Stimulated activated CD4-positive, alpha-beta T cell treated with anti-CD3 and anti-CD28 coated beads, Interleukin-2, amount 100 ng/mL, for 24 hours (primary cell): ENCODE measurements at places on chromosomes 4 and X.

GRCh38 chr4:155629183-155629825, 37.3 kb upstream of the GUCY1A1 start:
- DNase-seq = no peak

DNA sequence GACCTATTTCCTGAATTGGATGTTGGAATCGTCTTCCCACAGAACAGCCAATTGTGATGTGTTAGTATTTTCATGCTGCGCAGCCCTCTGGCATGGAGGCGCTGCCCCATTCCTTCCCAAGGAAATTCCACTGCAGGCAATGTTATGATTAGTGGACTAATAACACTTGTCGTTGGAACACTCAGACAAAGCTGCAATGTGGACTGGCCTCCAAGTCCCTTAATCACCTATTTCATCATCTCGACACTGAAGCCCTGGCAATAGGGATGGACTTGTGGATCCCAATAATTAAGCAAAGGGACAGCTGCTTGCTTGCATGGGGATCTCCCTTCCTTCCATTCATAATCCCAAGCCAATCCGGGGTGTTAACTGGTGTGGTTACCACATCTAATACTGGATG, 78.8 kb upstream of the PLAC1 start:
- DNase-seq = no peak

DNA sequence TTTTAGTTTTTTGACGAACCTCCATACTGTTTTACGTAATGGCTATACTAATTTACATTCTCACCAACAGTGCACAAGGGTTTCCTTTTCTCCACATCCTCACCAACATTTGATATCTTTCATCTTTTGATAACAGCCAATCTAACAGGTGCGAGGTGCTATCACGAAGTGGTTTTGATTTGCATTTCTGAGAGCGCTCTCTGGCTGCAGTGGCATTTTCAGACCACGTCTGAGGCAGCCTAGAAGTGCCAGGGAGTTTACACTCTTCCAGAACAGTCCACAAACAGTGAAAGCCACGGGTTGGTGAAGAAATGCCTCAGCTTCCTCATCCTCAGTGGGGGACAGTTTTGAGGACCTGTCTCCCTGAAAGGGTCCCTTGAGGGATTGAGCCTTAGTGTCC, 471.0 kb downstream of the BCOR start:
- DNase-seq = no peak

- no peak for DNase-seq
Measured at GRCh38 chr4:152947311-152947710, 11.2 kb downstream of the FHDC1 start.

DNA sequence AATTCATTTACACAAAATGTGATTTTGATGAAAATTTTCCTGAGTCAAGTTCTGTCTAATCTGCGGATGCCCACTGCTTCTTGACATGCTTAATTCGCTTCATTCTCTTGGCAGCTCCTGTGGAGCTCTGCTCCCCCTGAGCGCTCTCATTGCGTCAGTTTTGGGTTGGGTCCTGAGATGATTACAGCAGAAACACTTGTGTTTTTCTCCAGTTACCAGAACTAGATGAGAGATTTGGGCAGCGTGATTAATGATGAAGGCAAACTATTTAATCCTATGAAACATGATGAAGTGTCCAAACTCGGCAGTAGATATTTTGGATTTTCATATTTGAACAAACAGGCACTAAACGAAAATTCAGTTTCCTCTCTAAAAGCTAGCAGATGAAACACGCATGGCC, 4.2 kb upstream of the CXCL1 start:
- no peak for DNase-seq

GRCh38 chrX:25084446-25084845, 68.7 kb upstream of the ARX start:
- no peak for DNase-seq

GRCh38 chrX:107673933-107674479, 45.7 kb downstream of the PRPS1 start:
- DNase-seq = peak; percentile 86

DNA sequence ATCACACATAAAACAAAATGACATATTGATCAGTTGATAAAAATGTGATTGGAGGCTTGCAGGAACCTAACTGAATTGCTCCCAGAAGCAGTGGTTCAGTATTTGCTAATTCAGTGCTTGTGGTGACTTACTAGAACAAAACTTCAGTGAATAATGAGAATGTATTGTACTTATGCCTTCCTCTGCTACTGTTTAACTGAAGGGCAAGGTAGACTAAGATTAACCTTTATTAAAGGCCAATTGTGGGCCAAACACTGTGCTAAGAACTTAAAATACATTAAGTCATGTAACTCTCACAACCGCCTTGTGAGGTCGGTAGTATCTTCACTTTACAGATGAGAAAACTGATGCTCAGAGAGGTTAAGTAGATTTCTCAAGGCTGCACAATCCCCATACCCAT, 14.9 kb downstream of the IGFBP7 start:
- DNase-seq = no peak

DNA sequence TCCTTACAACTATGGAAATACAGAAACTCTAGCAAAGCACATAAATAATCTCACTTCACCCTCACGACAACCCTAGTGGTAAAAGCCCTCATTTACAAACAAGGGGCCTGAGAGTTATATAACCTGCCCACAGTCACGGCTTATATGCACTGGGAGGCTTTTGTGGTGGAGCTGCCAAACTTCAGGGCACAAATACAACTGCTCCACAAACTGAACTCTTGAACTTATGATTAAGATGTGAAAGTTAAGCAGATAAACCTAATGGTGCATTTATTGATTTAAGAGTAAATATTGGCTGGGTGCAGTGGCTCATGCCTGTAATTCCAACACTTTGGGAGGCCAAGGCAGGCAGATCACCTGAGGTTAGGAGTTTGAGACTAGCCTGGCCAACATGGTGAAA, 19.0 kb downstream of the SLC2A9 start:
- no peak for DNase-seq

GRCh38 chr4:116027311-116027710, 913.9 kb upstream of the NDST4 start:
- no peak for DNase-seq

DNA sequence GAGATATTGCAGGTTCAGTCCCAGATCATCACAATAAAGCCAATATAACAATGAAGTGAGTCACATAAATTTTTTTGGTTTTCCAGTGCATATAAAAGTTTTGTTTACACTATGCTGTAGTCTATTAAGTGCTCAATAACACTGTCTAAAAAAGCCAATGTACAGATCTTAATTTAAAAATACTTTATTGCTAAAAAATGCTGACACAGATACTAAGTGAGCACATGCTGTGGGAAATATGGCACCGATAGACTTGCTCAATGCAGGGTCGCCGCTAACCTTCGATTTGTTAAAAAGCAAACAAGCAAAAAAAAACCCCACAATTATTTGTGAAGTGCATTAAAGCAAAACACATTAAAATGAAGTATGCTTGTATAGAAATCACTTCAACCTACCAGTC, 10.3 kb downstream of the PLA2G12A start:
- no peak for DNase-seq

- no peak for DNase-seq
Measured at GRCh38 chr4:16072168-16072567, 11.7 kb downstream of the PROM1 start.

- DNase-seq = no peak
Measured at GRCh38 chrX:108464604-108465003, 25.0 kb downstream of the COL4A5 start.

DNA sequence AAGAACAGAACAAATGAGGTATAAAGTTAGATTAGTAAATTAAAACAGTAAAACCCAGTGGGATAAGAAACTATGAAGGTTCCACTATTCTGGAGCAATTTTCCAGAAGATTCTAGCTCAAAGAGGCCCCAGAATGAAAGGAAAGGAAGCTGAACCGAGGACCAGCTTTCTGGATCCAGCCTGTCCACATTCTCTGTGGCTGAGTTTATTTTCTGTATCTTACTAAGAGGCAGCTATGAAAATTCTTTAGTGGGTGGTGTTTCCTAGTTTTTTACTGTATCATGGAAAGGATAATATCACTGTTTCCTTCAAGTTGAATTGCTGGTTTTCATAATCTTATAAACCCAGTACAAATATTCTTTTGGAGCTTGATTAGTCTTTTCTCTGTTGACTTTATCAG, 11.8 kb downstream of the DAPP1 start:
- DNase-seq = no peak

DNA sequence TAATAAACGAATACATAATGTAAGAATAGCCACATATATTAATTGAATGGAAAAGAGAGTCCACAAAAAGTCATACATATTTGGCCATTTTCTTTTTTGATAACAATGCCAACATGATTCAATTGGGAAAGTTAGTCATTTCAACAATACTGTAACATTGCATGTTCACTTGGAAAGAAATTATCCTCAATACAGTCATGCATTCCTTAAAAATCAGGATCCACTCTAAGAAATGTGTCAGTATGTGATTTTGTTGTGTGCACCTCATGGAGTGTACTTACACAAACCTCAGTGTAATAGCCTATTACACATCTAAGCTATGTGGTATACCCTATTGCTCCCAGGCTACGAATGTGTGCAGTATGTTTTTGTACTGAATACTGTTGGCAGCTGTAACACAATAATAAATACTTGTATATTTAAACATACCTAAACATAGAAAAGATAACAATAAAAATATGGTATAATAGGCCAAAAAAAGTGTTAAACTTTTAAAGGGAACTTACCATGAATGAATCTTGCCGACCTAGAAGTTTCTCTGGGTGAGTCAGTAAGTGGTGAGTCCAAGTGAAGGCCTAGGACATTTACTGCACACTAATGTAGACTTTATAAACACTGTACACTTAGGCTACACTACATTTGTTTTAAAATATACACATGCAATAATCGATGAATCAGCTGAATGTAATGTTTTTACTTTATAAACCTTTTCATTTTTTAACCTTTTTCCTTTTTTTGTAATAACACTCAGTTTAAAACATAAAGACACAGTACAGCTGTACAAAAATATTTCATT, 806.8 kb downstream of the PCDH18 start:
- DNase-seq = no peak

- DNase-seq = no peak
Measured at GRCh38 chr4:72911316-72911715, 158.2 kb downstream of the COX18 start.

DNA sequence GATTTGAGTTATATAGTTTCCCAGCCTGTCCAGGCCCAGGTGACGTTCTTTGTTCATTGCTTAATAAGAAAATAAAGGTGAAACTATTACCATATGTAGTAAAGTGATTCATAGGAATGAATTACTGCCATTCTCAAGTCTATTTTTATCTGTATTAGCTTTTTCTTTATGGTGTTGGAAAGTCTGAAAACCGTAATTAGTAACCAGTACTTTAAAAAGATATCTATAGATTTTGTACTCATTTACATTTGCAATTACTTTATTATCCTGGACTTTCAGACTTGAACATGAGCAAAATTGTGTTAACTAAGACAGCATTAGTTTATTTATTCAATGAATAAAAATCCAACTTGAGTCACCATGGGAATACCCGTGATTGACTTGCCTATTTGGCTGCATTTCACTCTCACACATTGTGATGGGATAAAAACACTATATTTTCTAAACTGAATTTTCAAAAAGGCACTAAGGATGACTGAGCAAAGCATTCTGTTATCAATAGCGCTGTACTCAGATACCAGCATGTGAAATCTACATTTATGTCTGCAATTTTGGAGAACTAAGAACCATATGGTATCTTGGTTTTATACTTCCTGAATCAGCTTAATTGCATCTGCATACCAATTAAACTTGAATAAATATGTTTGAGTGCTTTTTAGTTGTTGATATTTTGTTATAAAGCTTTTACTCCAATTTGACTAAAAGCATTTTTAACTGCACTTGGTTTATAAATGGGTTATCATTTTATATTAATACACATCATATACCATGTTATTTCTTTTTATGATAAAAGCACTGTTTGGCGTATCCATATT, 154.6 kb downstream of the CCSER1 start:
- DNase-seq = no peak

DNA sequence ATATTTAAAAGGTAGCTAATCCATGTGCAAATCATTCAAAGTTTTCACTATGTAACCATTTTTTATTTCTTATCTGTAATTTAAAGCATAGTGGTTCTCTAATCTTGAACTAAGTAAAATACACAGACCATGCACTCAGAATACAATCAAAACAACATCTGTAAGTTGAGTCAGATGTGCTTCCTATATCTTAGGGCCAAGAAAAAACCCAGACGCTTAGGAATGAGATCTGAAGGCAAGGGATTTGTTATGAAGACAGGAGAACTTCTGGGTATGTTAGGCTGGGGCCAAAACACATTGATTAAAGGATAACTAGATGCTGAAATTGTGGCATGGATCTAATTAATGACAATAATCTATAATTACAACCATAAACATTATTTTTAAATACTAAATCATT, 120.3 kb downstream of the PDE5A start:
- no peak for DNase-seq

- no peak for DNase-seq
Measured at GRCh38 chrX:2552621-2553201, 51.9 kb upstream of the DHRSX start.

DNA sequence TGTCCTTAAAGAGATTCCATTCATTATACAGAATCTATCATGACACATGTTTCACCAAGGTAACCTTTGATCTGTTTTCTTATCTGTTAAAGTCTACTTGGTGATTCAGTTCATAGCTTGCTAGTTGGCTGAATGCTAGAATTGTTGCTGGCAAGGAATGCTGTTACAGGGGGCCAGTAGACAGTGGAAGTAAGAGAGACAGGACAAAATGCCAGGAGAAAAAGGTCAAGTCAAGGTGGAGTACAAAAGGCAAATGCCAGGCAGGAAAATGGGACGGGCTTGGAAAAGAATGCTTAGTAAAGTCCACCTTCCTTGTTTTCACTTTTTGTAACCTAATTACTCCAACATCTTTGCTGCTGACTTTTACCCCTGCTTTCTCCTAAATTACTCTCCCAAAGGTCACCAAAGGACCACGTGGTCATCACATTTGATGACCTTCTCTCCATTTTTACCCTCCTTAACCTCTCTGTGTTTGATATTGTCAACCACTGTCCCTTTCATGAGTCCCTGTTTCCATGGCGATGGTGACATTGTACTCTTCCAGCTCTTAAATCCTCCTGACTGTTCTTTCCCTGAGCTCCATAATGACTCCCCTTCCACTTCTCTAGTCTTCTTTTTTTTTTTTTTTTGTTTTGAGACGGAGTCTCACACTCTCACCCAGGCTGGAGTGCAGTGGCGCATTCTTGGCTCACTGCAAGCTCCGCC, 24.5 kb upstream of the TAPT1 start:
- DNase-seq = no peak

- DNase-seq = no peak
Measured at GRCh38 chrX:71919886-71920285, 9.2 kb downstream of the NHSL2 start.
